SK-N-MC (cell line): ENCODE measurements at places on chromosomes 5 and 9.

DNA sequence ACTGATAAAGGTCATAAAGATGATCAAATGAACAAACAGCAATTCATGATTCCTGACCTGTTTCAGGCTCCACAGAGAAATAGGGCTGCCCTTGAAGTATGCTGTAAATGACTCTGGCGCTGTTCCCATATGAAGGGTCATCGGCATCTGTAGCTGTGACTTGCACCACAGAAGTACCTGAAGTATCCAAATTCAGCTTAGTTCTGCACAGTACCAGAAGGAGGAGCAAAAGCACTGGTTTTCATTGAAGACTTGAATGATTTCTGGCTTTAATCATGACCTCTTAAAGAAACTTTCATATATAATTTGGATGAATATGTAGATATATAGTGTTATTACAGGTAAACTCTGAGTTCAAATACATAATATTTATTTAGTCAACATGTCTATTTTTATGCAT lies 109.1 kb downstream of the CDH10 start:
- DNase-seq = no peak

- DNase-seq = no peak
These were observed 410.2 kb upstream of the SLC30A5 start for GRCh38 chr5:68683632-68684036.

DNA sequence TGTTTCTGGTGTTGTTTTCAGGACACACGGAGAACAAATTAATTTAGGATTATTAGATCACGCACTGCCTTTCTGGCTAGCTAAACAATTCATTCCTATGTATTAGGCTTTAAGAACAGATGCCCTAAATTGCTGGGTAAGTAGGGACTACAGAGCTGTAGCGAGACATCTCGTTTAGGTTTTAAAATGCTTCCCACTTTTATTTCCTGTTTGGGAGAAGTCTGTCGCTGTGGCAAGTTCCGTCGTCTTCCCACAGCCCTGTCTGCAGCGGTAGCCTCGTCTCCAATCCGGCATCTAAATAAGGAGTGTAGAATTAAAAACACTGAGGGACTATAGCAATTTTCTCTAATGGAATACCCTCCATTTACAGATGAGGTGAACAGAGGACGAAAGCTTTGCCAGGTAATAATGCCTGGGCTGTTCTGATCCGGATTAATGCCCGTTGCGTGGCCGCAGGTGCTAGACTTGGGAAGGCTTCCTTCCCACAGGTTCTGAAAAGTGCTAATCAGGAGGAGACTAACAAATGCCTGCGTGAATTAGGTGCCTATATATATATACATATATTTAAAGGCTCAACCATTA lies 1.3 kb upstream of the TRIM36 start:
- DNase-seq = peak; percentile 39

- DNase-seq = no peak
These were observed 33.5 kb upstream of the ZSWIM6 start for GRCh38 chr5:61298580-61298979.

DNA sequence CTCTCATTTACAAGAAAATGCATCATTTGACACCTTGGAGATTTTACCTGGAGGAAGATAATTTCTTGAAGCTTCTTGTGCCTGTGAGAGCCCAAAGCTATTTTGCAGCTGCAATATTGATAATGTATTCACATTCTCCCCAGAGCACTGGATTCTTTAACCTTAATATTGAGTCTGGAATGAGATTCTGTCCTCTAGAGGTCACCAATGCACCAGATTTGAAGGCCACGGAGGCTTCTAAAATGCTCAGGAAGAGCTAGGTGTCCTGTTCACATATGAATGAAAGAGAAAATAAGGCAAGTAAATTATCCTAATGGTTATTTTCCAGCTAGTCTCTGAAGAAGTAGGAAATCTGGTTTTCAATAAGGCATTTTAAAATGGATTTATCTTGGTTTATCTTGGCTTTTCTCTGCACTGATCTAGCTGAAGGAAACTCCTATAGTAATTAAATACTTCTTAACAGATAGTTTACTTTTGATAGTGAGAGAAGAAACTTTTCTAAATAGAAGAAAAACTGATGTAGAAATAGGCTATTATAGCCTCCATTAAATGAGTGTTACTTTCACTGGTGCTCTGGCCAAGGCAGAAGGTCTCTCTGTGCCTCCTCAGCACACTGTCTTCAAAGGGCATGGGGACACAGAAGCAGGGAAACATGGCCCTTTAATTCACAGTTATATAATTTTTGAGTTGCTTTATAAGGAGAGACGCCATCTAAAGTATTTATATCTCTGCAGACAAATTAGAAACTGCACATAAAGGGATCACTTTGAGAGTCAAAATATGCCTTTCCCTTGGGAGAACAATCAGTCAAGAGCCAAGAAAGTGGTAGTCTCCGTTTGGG lies 297.0 kb upstream of the ACTBL2 start:
- DNase-seq = peak; percentile 52

DNA sequence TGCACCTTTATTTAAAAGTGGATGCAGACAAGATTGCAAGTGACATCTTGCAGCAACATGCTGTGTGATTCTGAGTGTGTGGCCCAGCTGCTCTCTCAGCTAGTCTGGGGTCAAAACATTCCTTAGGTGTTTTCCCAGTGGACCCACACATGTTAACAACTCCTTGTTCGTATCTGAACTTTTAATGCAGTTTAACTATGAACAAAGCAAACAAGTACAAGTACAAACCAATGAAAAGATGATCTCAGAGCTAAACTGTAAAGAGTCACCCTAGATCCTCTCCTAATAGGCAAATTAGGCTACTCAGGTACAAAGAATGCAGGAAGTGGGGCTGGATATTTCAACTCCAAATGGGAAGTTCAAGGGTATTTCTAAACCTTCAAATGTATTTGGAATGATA lies 108.4 kb downstream of the ENTREP1 start:
- DNase-seq = no peak

DNA sequence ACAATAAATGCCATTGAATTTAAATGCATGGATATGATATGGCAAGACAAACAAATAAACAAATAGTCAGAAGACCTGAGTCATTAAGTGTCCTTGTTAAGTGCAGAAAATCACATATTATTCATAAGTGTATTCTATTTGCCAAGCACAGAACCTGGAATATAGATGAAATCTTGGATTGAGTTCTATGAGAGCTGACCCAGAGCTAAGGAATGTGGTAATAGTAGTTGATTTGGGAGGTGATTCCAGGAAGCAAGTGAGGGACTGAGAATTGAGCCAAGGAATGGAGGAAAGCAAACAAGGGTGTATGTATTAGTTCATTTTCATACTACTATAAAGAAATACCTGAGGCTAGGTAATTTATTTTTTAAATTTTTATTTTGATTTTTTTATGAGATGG lies 208.9 kb downstream of the TRIM32 start:
- DNase-seq = no peak

DNA sequence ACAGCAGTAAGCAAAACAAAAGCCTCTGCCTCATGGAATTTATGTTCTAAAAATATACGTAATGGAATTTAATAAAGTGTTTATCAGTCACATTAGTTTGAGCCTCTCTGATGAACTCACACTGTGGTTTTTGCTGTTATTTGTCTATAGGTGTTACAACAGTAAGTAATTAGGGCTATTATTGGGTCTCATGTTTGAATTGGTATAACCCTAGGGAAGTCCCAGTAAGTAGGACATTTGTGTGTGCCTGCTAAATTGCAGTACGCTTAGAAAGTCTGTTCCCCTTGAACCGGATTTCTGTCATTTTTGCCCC lies 197.6 kb downstream of the NR3C1 start:
- no peak for DNase-seq

- DNase-seq = no peak
These were observed 730.0 kb upstream of the ADAMTS16 start for GRCh38 chr5:4410151-4410550.

GRCh38 chr5:52502460-52502999 lies 285.2 kb upstream of the ITGA1 start:
- DNase-seq = no peak

DNA sequence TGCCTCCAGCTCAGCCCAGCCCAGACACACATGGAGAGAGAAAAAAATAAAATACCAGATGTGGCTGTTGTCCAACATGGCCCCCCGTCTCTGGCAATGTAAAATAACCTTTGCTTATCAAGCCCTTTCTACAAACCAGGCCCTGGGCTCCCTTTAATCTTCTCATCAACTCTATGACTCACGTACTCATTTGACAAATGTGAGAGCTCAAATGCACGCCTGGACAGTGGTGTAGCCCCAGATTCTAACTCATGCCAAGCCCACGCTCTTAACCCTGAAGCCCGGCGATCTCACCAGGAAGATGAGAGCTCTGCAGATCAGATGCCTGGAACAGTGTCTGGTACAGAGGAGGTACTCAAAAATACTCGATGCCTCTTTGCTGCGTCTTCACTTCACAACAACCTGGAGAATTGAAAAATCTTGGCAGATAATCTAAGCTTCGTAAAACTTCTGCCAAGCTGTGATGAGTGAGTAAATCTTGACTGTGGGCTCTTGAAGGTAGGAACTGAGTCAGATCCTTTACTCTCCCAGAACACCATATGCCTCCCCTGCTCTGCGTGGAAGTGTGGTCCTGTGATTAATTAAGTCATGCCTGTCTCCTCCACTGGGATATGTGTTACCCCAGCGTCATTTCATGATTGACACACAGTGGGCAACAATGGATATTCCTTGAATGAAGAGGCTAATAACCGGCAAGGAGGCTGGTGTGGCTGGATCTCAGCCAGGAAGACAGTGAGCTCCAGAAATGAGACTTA lies 102.0 kb upstream of the FSTL4 start:
- no peak for DNase-seq

DNA sequence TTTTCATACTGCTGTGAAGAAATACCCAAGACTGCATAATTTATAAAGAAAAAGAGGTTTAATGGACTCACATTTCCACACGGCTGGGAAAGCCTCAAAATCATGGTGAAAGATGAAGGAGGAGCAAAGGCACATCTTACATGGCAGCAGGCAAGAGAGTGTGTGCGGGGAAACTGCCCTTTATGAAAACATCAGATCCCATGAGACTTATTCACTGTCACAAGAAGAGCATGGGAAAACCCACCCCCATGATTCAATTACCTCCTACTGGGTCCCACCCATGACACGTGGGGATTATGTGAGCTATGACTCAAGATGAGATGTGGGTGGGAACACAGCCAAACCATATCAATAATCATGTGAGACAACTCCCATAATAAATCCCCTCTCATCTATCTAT lies 8.7 kb downstream of the TTC39B start:
- no peak for DNase-seq

DNA sequence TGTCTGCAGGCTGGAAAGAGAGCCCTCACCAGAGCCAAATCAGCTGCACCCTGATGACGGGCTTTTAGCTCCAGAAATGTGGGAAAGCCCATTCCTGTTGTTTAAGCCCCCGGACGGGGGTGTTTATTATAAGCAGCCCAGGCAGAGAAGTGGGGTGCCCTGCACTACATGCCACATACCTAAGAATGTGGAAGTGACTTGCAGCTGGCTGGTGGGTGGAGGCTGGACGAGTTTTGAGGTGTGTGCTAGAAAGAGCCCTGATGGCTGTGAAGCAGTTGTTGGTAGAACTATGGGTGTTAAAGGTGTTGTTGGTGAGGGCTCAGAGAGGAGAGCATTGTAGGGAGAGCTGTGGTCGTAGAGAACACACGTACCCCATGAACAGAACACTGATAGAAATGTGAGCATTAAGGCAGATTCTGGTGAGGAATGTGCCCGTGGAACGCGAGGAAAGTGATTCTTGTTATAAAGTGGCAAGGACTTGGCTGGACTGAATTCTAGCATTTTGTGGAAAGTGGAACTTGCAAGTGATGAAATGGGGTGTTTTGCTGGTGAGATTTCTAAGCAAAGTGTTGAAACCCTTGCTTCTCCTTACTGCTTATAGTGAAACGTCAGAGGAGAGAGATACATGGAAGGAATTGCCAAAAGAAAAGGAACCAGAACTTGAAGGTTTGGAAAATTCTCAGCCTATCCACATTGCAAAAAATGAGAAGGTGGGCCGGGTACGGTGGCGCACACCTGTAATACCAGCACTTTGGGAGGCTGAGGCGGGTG lies 38.9 kb downstream of the AHRR start:
- no peak for DNase-seq

GRCh38 chr5:35483780-35484179 lies 133.9 kb upstream of the SPEF2 start:
- DNase-seq = no peak

DNA sequence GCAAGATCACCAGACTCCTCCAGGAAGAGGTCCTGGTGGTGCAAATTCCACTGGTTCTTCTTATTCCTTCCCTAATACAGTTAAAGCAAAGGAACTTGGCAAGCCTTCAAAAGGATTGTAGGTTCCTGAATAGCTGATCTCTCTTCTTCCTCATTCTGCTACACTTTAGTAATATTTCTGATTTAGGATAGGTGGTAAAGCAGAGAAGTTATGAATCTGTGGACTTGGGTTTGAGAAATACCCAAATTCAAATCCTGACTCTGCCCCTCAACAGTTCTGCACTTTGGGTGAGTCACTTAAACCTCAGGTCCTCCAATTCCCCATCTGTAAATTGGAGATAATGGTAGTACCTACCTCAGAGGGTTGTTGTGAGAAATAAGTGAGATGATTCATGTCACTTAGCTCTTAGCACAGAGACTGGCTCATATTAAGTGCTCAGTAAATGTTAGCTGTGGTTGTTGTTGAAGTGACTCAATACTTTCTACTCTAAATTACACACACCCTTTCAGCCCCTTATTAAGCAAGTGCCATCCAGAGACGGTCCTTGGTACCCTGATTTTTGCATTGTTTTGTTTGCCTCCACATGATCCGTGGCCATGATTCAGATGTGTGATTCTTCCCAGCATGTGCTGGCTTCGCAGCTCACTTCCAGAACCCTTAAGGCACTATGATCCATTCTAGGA lies 5.2 kb downstream of the SH3RF2 start:
- DNase-seq = no peak
